ENCODE measurements at places on chromosomes 12 and 14.
A peak's percentile ranks its signal among the peaks of the same experiment; 100 is the strongest.

- no peak for ATAC-seq
Observed at GRCh38 chr12:19627719-19628118, 188.4 kb downstream of the AEBP2 start.

DNA sequence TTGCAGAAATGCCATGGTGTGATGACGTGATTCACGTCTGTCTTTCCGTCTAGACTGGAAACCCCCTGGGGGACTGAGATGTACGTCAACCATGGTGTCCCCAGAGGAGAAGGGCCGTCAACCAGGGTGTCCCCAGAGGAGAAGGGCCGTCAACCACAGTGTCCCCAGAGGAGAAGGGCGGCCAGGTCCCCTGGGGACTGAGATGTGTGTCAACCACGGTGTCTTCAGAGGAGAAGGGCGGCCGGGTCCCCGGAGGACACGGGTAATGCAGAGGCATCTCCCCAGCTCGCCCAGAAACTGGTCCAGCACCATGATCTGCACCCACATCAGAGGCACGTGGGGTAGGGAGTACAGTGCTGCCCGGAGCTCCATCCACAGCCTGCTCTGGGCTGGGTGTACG is 30.6 kb upstream of the GALNT9 start:
- ATAC-seq: no peak

- no peak for ATAC-seq
Observed at GRCh38 chr14:86712176-86712575, 1182.2 kb downstream of the FLRT2 start.

DNA sequence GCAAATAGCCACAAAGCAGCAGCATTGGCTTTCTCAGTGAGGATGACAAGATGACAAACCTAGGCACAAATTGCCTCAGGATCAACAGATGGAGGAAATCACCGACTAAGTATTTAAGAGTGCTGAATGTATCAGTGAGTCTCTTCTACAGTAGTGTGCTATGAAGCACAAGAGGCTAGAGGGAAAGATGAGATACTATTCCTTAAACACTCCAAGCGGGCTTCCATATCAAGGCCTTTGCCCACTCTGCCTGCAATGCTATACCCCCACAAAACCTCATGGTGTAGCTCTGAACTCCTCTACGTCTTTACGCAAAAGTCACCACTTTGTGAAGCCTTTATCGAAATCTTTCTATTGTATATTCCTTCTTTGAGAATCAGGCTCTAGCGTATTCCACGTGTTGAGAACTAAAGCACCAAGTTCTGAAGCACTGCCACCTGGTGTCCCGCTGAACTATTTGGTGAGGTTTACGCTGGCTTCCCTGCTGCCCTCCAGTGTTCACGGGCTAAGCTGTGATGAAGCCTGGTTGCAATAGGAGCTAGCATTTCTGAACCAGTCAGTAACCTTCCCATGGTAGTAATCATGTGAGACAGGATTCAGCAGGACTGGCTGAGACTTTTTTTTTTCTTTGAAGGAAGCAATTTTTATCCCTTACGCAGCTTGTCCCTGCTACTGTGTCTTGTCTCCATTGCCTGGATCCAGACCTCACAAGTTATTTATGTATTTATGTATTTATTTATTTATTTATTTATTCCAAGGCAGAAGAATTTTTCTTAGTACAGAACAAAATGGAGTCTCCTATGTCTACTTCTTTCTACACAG is 426.5 kb upstream of the OR4E1 start:
- ATAC-seq: peak; percentile 87

DNA sequence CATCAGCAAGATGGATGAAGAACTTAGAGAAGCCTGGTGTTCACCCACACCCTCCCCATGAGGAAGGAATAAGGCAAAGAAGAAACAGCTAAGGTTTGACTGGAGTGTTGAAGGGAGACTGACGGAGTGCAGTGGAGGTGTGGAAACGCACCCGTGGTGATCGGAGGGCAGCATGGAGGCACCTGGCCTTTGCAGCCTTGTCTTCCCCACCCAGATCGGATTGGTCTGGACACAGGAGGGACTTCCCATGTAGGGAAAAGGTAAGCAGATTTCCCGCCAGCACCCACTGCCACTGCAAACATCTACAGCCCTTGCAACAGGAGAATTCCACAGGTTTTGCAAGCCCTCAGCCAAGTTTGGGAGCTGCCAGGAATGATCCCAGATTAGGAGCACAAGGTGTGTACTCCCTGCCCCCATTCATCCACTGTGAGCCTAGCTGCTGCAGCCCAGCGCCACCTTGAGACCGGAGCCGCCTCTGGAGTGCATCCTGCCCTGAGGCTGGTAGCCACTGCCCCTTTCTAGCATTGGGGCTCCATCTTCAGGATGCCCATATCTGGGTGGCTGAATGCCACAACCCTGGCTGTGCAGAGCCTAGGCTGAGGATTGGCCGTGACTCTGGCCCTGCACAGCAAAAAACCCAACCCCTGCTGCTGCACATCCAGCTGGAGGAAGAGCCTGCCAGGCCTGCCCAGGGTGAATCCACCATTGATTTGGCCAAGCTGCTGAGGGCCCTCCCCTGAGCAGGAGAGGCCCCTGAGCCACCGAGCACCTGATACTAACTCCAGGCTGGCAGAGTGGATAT is 411.1 kb downstream of the TMEM121 start:
- ATAC-seq: no peak

- no peak for ATAC-seq
Observed at GRCh38 chr14:106841701-106842100, 1315.3 kb downstream of the TMEM121 start.

DNA sequence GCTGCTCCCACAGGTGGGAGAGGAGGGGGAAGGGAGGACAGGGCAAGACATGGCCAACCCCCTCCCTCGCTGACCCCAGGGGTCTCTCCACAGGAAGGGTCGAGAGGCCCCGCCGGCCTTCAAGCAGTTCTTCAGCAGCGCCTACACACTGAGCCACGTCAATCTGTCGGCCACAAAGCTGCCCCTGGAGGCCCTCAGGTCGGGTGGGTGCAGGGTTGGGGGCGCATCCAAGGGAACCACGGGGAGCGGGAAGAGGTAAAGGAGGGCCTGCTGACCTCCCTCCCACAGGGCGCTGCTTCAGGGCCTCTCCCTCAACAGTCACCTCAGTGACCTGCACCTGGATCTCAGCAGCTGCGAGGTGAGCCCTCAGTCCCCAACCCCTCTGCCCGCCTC is 6.1 kb downstream of the CARMIL3 start:
- no peak for ATAC-seq

DNA sequence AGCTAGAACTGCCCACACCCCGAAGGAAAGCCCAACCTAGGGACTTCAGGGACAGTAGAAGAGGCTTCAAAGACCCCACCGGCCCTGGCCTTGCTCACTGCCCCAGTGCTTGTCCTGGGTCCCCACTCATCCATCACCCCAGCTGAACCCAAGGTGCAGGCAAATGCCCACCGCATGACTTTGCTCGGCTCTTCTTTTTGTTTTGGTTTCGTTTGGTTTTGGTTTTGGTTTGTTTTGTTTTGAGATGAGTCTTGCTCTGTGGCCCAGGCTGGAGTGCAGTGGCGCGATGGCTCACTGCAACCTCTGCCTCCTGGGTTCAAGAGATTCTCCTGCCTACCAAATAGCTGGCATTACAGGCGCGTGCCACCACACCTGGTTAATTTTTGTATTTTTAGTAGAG is 9.0 kb downstream of the CCDC85C start:
- ATAC-seq: no peak

DNA sequence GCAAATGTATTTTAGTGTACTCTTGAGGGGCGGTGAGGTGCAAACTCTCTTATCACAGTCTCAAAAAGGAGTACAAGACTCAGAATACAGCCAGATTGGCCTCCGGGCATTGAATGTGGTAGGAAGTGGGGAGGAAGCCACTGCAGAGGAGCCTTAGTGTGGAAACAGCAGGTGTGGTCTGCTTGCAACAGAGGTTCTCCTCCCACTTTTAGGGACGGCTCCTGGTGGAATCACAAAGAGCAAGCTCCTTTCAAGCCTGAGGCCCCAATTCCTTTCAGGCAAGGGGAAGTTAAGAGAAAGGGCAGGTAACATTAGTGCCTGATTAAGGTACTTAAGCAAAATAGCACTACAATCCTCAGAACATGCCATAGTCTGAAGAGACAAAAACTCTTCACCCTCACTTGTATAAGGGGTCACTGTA is 23.7 kb upstream of the SLC2A3 start:
- peak; percentile 44 for ATAC-seq

DNA sequence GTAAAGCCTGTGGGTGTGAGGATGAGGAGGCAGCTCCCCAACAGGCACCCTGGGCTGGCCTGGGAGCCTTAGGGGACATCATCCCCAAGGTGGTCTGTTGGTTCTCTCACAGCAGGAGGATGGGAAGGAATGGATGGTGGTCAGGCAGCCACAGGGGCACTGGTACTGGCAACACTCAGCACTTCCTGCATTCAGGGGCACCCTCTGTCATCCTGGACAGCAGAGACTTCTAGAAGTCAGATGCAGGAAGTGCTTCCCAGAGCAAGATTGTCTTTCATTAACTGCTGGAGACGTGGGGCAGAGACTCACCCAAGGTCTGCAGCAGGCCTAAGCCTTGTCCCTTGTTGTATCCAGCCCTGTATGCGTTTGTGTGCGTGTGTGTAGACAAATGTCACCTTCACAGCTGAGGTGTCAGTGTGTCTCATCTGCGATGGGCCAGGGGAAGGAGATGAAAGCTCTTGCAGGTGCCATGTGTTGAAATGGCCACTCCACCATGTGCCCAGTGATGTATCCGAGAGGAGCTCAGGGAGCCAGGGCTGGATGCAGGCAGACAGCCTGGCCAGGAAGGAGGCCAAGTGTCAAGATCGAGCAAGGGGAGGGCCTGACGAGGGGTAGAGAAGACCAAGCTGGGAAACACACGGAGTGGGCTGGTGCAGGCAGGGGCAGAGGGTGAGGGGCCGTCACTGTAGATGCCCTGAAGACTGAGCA is 85.1 kb downstream of the PITPNM2 start:
- ATAC-seq: no peak
